ENCODE measurements at places on chromosomes 11 and 22.

GRCh38 chr11:90250970-90251369 lies 28.1 kb upstream of the CHORDC1 start:
- DNase-seq = peak; percentile 16

DNA sequence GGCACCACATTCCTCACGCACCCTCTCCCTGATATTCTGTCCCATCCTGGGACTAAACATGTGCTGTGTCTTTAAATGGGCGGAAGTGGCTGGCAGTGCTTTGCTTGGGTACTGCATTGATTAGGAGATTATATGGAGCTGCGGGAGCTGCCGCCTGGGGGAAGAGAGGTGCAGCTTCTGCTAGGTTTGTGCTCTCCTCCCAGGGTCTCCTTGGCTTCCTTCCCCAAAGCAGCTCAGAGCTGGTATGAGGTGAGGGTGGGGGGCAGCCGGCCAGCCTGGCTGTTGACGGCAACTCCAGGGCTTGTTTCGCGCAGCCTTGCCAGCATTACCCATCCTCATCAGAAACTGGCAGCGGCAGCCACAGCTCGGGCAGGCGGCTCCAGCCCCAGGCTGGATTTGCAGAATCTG lies 95.4 kb downstream of the GRAMD1B start:
- no peak for DNase-seq

- no peak for DNase-seq
Measured at GRCh38 chr11:130413405-130414106, 14.9 kb downstream of the ADAMTS8 start.

DNA sequence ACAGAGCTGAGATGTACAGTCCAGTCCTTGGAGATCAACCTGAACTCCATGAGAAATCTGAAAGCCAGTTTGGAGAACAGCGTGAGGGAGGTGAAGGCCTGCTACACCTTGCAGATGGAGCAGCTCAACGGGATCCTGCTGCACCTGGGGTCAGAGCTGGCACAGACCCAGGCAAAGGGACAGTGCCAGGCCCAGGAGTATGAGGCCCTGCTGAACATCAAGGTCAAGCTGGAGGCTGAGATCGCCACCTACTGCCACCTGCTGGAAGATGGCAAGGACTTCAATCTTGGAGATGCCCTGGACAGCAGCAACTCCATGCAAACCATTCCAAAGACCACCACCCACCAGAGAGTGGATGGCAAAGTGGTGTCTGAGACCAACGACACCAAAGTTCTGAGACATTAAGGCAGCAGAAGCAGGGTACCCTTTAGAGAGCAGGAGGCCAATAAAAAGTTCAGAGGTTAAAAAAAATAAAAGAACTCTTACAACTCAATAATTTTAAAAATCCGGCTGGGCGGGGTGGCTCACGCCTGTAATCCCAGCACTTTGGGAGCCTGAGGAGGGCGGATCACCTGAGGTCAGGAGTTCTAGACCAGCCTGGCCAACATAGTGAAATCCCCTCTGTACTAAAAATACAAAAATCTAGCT lies 69.9 kb upstream of the RTL6 start:
- DNase-seq = peak; percentile 61

- no peak for DNase-seq
Measured at GRCh38 chr11:68782711-68783110, 31.4 kb upstream of the TESMIN start.

- no peak for DNase-seq
Measured at GRCh38 chr11:96147186-96147585, 195.8 kb downstream of the MAML2 start.

DNA sequence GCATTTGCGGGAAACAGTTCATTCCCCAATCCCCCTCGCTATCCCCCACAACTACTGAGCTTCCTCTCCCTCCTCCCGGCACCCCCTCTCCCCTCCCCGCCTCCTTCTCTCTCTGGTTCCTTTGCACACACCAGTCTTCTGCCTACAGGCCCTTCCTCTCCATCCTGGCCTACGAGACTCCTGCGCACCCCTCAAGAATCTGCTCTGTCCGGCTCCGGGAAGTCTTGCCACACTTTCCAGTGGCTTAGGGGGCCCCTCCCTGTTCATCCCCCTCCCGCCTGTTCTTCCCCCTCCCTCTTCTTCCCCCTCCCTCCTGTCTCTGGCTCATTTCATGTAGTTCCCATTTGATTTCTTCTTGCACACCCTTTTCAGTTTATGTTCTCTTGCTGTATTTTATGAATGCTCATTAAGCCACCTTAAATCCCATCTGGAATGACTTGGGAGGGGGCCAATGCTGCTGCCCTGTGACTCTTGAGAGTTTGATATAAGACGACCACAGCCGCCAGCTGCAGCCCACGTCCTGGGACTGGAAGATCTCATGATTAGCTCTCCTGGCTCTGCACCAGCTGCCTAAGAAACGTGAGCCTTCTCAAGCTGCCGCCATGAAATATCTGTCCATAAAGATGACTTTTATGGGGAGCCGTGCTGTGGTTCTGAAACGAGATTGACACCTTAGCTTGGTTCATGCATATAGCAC lies 50.9 kb downstream of the RPS6KA4 start:
- DNase-seq = no peak

GRCh38 chr22:43446916-43447315 lies 35.1 kb downstream of the MPPED1 start:
- no peak for DNase-seq

GRCh38 chr22:33496112-33496511 lies 424.2 kb downstream of the LARGE1 start:
- no peak for DNase-seq

GRCh38 chr11:72605973-72606747 lies 68.1 kb downstream of the PDE2A start:
- no peak for DNase-seq

- no peak for DNase-seq
Measured at GRCh38 chr11:3857628-3858027, 2.2 kb downstream of the STIM1 start.

GRCh38 chr11:123188508-123189165 lies 6.4 kb downstream of the CLMP start:
- no peak for DNase-seq

DNA sequence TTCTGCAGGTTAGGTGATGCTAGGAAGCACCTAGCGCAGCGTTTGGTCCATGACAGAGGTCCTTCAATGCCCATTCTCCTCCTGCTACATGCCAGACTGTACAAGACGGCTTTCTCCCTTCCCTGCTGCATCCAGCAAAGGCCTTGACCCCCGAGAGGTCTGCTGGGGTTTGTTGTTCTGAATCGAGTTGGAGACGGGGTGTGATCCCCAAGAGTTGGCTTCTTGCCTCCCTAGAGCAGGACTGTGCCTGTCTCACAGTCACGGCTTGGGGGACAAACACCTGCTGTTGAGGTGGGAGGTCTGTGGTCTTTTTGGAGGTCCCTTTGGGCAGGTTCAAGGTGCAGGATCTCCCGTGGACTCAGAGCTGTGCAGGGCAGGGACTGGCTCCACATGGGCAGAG lies 352.3 kb upstream of the B3GAT1 start:
- no peak for DNase-seq

- no peak for DNase-seq
Measured at GRCh38 chr11:69467646-69468045, 13.8 kb upstream of the LINC01488 start.

GRCh38 chr22:36700711-36701670 lies 2.6 kb downstream of the CACNG2 start:
- no peak for DNase-seq

DNA sequence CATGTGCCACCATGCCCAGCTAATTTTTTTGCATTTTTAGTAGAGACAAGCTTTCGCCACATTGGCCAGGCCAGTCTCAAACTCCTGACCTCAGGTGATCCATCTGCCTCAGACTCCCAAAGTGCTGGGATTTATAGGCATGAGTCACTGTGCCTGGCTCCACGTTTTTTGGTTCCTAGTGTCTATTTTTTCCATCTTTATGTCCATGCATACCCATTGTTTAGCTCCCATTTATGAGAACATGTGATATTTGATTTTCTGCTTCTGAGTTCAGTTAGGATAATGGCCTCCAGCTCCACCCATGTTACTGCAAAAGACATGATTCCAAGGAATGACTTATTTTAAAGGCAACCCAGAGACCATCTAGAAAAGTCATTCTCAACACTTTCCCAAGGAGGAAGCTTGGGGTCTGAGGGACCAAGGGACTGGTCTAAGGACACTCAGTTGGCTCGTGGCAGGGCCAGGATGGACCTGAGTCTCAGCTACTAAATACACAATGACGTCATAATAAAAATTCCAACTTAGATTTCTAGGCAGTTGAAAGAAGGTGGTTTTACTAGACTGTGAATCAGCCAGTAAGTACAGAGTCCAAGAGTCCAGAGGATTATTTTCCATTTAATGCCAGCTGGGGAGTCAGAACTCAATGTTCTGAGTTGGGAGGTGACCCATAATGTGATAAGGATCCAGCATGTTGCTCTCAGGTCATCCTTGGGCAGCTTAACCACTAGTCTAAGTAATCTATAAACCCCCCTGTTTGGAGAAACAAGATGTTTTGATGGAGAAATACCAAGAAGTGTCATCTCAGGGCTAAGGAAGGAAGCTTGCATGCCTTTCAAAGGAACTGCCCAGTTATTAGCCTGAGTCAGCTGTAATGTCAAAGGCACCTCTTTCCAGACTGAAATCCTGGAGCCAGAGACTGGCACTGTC lies 39.4 kb downstream of the ABTB2 start:
- DNase-seq = no peak

DNA sequence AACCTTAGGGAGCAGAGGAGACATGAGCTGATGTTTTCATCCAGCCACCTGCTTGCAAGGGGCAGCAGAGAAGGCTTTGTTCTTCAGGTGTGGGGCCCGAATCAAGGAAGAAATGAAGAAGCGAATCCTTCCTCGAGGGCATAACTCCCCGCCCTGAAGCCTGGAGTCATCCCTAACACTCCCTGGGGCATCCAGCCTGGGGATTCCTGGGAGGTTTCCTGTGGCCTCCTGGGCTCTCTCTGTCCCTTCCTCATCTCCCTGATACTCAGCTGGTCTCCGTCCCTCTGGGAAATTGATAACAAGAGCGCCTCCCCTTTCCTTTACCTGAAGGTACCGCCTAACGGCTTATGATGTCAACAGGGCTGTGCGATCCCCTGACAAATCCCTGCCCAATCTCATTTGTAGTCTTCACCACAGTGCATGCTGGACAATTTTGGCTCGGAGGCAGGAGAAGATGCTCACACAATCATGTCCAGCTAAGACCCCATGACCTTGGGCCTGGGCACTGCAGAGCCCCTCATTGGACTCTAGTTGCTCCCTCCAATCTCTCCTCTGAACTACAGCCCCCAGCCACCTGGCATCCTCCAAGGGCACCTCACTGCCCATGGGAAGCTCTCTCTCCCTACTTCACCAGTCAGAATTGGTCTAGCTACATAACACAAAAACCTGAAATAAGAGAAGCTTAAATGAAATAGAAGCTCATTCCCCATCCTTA lies 80.6 kb upstream of the RTL6 start:
- DNase-seq = no peak

All from CD4-positive, alpha-beta T cell treated with Interleukin-10 for 1 hour (primary cell).